ENCODE measurements at places on chromosomes 5 and 9.

GRCh38 chr5:40141896-40142295 is 537.8 kb upstream of the PTGER4 start:
- no peak for DNase-seq

DNA sequence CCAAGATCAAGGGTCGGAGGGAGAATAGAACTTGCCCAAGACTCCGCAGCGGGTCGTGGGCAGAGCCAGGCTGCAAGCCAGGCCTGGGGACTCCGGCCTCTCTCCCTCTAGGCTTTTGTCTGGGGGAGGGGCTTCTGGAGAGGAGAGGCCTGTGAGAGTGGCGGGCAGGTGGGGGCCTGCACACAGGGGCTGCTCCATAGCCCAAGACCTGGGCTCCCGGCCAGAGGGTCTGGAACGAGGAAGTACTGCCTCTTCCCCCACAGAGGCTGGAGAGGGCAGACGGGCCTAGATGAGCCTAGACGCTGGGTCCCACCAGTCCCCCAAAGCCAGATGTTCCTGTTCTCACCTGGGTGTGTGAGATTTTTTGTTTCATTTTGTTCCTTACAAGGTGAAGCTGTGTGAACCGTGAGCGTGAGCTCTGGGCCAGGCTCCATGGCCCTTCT is 5.2 kb upstream of the ST6GALNAC6 start:
- DNase-seq, result no peak

DNA sequence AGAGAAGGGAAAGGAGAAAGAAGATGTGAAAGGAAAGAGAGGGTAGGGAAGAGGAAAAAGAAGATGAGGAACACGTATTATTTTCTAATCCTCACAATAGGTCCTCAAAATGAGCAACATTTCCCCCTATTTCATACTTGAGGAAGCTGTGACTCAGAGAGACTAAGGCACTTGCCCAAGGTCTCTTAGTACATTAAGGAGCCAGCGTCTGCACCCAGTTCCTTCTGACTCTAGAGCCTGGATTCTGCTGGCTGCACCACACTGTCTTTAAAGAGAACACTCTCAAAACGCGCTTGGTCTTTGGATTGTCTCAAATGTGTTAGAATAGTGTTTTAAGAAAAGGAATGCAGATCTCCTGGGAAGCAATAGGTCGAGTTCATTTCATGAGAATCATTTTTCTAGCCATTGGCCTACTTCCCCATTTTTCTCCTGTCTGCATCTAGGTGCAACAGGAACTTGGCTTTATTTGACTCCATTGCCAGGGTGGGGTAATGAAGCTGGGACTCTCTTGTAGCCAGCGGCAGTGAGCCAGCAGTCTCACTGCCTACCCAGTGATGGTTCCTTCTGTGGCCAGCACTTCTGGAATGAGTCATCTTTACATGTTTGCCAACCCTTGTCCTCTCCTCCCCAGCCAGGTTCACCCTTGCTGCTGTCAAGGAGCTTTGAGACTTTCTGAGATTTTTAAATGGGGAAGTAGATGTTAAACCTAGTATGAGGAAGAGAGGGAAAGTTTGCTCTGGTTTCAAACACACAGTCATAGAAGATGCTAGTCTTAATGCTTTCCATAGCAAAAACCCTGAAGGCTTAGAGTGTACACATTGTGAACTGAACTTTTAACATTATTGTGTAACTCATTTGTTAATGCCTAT is 82.7 kb downstream of the DOCK8 start:
- peak; percentile 10 for DNase-seq

- DNase-seq, result no peak
Measured at GRCh38 chr5:179123491-179124272, 63.5 kb downstream of the ZNF354C start.

DNA sequence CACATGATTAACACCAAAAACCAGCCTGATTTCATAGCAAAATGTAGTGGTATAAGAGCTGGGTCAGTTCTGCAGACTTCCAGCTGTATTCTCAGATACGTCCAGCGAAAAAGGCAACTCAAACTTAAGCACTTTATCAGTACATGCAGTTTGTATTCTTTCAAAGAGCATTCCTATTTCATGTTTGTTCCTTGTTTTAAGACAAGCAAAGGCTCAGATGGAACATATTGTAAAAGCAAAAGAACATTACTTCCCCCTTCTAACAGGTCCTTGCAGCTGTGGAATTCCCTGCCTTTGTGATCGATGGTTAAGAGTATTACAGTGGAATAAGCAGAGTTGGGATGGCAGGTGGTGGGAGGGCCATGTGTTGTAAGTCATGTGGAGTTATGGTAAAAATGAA is 86.3 kb upstream of the GRHPR start:
- no peak for DNase-seq

- no peak for DNase-seq
Measured at GRCh38 chr5:80370390-80370789, 37.5 kb upstream of the ZFYVE16 start.

DNA sequence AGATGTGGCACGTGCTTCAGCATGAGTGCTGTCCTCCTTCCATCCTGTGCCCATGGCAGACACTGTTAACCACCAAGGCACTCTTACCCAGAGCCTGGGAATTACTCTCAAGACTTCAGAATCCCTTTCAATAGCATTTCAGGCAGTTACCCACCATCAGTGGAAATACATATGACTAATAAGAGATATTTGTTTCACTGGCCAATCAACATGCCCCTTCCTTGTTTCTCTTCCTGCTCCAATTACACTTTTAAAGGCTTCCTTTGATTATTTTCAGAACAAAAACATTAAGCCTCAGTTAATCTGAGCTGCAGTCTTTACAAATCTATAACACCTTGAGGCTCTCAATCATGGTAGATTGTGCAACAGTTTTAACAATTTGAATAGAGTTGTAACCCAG is 70.8 kb downstream of the PRELID2 start:
- DNase-seq, result no peak

DNA sequence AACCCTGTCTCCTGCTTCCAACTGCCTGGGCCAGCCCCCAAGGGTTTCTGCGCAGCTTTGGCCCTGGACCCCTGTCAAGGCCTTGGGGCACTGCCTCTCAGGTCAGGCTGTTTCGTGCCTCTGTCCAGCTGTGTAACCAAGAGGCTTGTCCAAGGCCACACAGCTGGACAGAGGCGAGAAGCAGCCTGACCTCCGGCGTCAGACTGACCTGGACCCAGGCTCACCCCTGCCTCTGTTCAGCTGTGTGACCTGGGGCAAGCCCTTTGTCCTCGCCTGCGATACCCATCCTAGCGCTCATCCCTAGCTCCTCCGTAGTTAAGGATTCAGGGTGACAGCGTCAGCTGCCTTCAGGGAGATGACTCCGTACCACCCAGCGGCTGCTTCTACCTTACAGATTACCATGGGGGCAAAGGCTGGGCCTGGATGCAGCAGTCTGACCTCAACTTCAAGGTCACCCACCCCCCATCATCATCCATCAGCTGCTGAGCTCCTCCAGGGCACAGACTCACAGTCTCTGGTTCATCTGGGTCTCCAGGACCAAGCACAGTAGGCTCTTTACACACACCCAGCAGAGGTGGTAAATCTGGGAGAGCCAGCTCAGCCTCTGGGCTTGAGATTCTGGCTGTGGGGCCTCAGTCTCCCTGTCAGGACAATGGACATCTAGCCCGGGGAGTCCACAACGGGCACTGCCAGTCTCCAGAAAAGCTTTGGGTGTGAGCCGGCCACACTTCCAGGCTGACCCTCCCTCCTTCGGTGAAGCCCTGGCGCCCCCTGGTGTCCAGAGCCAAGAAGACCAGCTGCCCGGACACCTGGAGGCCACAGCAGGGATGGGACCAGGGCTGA is 7.9 kb downstream of the AK1 start:
- peak; percentile 82 for DNase-seq

DNA sequence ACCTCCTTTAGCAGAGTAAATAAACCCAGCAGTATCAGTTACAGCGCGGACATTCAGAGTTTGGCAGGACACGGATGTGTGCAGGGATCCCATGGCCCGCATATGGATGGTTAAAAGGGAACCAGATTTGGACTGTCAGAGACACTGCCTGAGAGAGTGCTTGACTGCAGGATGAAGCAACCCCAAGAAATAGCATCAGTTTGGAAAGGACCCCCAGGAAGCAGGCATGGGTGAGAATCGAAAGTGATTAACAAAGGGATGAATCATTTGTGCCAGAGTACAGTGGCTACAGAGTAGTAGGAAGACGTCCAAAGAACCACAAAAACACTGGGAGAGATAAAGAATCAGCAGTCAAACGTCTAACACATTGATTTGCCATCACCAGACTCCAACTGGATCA is 5.5 kb downstream of the C7 start:
- DNase-seq, result no peak

- no peak for DNase-seq
Measured at GRCh38 chr9:93620041-93620506, 43.7 kb downstream of the PHF2 start.

DNA sequence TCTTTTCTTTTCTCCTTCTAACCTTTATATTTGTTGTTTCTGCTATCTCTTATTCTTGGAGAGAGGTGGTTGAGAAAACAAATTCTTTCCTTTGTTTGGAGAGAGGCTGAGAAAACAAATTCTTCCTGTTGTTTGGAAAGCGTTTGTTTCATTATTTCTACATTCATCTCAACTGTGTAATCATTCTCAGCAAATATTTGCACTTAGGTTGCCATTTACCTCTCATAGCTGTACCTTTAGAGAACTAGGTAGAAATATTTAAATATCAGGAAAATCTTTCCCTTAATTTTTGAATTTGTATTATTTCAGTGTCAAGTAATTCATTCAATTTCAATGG is 1824.4 kb upstream of the CDH9 start:
- DNase-seq, result no peak

DNA sequence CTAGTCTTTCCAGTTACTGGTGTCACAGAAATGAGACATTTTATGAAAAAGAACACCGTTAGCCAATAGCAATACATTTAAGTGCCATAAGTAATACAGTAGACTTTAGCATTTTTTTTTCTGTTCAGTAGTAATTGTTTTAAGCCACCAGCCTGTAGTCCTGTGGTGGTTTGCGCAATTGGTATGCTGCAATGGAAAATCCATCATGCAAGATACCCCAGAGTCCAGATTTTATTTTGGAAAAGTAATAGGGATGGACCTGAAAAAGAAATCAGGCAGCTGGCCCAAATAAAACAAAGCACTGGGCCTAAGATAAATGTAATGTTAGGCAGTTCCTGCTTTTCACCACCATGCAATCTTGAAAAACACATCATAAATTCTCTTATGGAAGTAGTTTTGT is 94.6 kb upstream of the RASGRF2 start:
- peak; percentile 15 for DNase-seq
